ENCODE measurements at places on chromosomes 1 and 21.

DNA sequence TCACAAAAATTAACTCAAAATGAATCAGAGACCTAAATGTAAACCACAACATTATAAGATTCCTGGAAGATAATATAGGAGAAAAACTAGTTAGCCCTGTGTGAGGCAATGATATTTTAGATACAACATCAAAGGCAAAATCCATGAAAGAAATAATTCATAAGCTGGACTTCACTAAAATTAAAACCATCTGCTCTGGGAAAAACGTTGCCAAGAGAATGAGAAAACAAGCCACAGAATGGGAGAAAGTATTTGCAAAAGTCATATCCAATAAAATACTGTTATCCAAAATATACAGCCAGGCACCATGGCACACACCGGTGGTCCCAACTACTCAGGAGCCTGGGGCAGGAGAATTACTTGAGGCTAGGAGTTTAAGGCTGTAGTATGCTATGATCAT, 70.3 kb downstream of the SYF2 start:
- no peak for DNase-seq

GRCh38 chr1:117020526-117021156, 19.1 kb downstream of the CD101 start:
- DNase-seq, result no peak

DNA sequence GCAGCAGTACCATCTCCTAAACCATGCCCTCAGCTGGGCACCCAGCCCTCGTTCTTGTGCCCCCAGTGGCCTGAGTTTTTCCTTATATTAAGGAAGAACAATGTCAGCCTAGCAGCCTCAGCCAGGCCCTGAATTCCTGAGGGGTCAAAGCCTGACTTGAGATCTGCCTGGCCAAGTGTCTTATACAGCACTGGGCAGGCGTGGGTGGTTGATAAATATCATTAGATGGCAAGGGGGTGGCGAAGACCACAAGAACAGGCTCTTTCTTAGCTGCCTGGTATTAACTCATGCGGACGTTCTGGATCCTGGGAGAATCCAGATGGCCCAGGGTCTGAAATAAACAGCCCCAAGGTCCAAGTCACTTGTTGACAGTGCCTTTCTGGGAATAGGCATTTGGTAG, 18.3 kb downstream of the NGF start:
- DNase-seq, result no peak

DNA sequence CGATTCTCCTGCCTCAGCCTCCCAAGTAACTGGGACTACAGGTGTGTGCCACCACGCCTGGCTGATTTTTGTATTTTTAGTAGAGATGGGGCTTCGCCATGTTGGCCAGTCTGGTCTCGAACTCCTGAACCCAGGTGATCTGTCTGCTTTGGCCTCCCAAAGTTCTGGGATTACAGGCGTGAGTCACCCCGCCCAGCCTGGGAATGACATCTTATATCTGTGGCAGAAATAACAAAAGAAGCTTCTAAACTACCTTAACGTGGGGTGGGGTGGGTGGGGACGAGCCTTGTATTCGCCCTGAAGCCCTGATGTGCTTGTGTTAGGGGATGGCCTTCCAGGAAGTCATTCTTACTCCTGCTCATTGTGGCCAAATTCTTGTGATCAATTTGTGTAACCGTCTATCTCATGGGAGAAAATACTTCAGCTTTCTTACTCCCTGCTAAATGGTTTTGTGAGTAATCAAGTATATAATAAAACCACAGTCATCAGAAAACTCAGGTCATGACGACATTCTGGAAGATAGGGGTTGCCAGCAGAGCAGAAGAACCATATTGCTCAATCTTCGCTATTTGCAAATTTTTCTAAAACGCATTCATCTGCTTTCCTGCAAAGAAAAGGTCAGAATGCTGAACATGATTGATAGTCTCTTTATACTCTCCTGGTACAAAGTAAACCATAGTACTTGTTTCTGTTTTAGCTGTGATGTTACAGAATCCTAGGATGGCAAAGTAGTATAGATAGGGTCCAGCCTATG, 63.2 kb downstream of the DIRAS3 start:
- DNase-seq, result no peak

- DNase-seq, result no peak
Measured at GRCh38 chr1:113850127-113850796, 21.2 kb downstream of the PTPN22 start.

DNA sequence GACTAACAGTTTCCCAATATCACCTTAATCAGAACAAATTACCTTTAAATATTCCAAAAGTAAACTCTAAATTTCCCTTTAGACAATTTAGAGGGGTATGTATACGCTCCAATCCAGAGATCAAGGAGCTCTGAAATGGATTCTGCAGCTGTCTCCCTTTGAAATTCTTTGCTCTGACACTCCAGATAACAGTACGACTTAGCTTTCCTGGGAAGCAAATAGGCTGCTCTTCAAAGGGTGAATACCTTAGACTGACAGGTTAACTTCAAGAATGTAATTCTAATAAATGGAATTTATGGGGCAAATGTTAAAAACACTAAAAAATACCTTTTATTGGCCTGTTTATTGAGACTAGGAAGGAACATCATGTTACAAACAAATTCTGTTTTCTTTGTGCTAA, 357.2 kb downstream of the USP25 start:
- DNase-seq, result no peak

- DNase-seq, result peak; percentile 46
Measured at GRCh38 chr1:109624201-109625010, 4.8 kb downstream of the AMPD2 start.

- no peak for DNase-seq
Measured at GRCh38 chr21:41362605-41363369, 960 bp downstream of the MX2 start.

- DNase-seq, result no peak
Measured at GRCh38 chr21:43303275-43304178, 123.4 kb downstream of the SIK1 start.

DNA sequence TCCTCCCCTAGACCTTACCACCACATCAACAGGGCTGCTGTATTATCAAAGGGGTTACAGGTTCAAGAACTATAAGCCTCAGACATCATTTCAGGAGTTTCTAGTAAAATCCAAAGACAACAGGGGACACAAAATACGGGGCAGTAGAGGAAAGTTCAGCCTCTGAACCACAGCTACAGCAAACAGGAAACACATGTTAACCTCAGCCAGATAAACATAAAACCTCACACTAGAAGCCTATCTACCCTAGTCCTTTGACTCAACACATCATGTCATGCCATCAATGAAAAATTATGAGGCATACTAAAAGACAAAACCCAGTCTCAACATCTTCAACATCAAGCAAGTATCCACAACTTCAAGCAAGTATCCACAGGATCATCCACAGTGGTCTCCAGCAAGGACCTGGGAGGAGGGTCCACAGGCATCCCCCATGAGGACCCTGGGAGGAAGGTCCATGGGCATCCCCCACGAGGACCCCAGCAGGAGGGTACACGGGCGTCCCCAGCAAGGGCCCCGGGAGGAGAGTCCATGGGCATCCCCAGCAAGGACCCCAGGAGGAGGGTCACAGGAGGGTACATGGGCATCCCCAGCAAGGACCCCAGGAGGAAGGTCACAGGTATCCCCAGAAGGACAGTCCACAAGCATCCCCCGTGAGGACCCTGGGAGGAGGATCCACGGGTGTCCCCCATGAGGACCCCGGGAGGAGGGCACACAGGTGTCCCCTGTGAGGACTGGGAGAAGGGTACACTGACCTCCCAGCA, 440.0 kb downstream of the MATN1 start:
- DNase-seq, result no peak

- no peak for DNase-seq
Measured at GRCh38 chr1:8740034-8740449, 77.4 kb downstream of the RERE start.

GRCh38 chr1:1173793-1174415, at the start of gene TTLL10:
Gene TTLL10 (plus strand): TSS chr1:1173880. CDS start chr1:1179216, 5,336 bp downstream.
- no peak for DNase-seq

DNA sequence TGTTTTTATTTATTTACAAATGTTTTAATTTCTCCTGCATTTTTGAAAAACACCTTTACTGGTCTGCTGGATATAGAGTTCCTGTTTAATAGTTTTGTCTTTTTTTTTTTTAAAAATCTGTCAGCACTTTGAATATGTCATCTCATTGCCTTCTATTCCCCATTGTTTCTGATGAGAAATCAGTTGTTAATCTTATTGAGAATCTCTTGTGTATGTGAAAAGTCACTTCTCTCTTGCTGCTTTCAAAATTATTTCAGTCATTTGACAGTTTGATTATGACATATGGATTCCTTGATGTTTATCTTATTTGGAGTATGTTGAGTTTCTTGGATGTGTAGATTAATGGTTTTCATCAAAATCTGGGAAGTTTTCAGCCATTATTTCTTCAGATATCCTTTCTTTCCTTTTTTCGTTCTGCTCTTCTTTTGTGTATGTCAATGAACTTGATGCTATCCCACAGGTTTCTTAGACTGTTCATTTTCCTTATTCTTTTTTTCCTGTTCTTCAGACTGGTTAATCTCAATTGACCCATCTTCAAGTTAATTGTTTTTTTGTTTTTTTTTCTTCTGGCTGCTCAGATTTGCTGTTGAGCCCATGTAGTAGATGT, 51.2 kb upstream of the CCDC190 start:
- DNase-seq, result no peak

DNA sequence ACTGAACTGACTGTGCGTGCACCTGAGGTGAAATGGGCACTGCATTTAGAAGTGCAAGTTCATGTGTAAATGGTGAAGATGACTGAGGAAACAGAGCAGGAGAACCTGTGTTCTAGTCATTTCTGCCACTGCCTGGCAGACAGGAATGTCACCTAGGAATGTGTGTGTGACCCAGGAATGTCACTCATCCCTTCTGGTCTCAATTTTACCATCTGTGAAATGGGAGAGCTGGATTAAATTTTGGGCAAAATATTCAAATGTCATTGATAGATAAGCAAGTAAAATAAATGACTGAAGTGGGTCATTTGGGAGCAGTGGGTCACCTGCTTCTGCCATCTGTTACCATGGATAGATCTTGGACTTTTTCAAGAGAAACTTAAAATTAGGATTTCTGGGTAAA, 42.2 kb downstream of the SLC35F3 start:
- DNase-seq, result no peak

DNA sequence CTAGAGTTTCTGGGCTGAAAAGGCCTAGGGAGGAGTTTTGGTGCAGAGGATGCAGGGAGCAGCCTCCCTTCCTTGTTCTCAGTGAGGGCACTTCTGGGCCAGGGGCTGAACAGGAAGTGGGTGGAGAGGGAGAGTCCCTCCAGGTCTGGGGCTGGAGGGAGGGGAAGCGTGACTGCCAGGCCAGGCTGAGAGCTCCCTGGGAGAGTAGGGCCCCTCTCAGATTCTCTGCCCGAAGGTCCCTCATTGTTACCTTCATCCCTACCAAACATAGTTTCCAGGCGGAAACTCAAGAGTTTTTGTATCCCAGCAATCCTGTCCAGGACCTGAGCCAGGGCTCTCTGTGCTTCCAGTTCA, 36.8 kb downstream of the CITED4 start:
- DNase-seq, result peak; percentile 63

DNA sequence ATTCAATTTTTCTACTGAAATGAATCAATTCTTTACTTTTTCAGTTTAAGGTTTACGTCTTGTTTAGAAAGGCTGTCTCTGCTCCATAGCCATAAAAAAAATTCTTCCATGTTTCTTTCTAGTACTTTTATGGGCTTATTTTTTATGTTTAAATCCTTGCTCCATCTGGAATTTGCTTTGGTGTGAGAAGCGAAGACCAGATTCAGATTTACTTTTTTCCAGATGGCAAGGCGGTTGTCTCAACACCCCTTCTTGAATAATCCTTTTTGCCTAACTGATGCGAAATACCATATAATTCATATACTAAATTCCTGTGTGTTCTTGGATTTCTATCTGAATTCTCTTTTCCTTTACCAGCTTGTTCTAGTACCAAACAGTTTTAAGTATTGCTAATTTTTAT, 101.5 kb downstream of the C1orf94 start:
- no peak for DNase-seq

GRCh38 chr1:30984165-30984889, 75.8 kb upstream of the SDC3 start:
- DNase-seq, result no peak

DNA sequence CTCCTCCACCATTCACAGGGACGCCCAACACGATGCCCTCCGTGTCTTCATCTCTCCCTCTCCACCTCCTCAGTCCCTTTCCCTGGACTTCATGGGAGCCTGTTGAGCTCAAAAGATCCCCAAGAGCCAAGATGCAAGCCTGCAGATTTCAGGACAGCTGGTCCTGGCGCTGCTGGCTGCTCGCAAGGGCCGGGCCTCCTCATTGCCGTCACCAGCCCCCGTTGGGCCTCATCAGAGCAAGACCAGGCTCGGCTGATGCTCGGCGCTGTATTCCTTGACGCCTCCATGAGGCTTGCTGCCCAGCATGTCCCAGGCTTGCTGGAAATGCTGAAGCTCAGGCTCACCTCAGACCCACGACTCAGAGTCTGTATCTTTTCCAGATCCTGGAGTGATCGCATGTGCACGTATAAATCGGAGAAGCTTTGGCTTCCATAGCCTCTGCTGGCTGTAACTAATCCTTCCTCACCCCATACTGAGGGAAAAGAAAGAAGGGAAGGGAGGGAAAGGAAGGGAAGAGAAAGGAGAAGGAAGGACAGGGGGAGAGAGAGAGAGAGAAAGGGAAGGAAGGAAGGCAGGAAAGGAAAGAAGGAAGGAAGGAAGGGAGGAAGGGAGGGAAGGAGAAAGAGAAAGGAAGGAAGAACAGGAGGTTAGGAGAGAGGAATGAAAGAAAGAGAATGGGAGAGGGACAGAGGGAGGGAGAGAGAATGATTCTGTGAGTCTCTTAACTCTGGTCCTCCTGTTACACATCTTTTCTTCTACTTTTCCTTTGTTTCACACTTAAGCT, 94.6 kb downstream of the KCNJ15 start:
- no peak for DNase-seq

GRCh38 chr1:171252482-171252881, 4.2 kb downstream of the FMO1 start:
- DNase-seq, result no peak

- no peak for DNase-seq
Measured at GRCh38 chr1:182913401-182913800, 39.6 kb downstream of the SHCBP1L start.

- DNase-seq, result peak; percentile 39
Measured at GRCh38 chr1:182054698-182055326, 6.7 kb downstream of the ZNF648 start.

- DNase-seq, result no peak
Measured at GRCh38 chr1:93023281-93023680, 55.8 kb upstream of the MTF2 start.

DNA sequence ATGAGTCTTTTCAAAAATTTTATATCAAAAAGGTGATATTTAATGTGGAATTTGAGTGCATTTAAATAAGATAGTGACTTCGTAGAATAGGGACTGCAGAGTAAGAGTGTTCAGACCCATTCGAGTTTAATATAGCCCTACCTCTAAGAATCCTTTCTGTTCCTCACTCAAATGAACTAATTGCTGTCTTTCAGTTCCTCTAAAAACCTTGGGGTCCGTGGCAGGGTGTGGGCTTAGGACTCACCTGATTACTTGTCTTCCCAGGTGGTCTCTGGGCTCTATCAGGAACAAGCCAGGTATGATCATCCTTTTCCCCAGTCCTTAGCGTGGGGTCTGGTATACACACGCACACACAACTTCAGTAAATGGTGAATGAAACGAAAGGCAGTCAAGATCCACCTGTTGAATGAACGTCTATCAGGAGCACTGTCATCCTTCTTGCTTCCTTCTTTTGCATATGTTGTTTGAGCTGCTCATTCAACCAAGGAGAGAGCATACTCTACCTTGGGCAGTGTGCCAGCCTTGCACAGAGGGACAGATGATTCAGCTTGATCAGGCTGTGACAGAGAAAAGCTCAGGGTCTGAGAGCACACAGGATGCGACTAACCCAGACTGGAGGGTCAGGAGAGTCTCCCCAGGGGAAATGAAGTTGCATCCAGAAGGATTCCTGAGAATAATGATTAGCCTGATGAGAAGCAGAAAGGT, 1.2 kb upstream of the RNF11 start:
- DNase-seq, result peak; percentile 87

GRCh38 chr1:196896355-196896754, 8.5 kb downstream of the CFHR4 start:
- DNase-seq, result no peak
